ENCODE measurements at places on chromosomes 6 and 20.

DNA sequence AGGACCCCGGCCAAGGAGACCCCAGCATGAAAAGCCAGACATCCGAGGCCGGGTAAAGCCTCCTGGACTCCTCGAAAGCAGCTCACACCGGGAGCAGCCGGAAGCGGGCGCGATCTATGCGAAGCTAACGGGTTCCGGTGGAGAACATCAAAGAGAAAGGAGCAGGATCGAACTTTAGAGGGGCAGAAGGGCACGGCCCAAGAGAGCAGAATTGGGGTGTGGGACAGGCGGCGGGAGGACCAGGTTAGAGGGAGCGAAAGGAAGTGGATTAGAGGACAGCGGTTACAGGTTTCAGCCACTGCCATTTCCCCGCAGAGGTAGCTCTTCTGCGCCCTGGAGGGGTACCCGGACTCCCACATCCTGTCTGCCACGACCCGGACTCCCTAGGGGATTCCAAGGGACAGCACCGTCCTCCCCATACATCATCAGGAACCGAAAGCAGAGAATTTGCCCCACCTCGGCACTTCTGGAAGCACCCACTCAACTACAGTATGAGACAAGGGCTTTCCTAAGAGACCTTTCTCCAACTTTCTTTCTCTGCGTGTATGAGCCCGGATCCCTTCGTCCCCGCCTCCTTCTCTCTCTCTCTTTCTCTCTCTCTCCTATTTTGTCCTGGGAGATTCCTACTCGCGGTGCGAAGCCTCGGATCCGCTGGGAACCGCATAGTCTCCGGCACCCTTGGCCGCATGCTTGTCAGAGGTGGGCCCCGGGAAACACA, 507 bp upstream of the VGLL2 start:
- no peak for DNase-seq

DNA sequence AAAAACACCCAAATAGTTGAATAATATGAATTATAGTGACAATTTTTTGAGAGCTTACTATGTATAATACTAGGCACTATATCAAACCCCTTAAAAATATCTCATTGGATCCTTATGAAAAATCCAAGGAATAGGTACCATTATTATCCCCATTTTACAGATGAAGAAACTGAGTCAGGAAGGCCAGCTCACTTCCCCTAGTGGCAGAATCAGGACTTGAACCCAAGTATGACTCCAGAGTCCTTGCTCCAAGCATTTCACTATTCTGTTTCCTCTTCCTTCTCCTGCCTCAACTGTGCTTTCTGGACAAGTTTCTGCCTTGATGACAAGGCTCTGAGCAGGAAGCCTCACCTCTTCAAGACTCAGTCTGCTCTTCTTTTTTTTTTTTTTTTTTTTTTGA, 10.8 kb upstream of the PARD6B start:
- no peak for DNase-seq

DNA sequence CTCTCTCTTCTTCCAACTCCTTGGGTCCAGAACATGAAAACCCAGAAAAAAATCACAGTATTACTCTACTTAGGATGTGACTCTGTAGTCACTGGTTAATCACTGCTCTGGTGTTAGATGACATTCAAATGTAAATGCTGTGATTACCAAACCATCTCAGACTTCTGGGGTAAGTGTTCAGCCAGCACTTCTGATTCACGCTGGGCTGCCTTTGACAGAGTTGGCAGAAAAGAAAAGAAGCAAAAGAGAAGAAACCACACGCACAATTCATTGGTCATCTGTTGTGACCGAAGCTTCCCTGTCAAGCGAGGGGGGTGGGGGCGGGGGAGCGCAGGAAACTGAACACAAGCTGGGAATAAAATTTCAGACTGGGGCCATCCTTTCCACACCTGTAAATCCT, 82.7 kb downstream of the PSMG4 start:
- DNase-seq = no peak

DNA sequence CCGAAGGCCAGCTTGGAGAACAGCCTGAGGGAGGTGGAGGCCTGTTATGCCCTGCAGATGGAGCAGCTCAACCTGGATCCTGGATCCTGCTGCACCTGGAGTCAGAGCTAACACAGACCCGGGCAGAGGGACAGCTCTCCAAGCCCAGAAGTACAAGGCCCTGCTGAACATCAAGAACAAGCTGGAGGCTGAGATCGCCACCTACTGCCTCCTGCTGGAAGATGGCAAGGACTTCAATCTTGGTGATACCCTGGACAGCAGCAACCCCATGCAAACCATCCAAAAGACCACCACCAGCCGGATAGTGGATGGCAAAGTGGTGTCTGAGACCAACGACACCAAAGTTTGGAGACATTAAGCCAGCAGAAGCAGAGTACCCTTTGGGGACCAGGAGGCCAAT, 223.5 kb upstream of the ID4 start:
- DNase-seq = no peak

DNA sequence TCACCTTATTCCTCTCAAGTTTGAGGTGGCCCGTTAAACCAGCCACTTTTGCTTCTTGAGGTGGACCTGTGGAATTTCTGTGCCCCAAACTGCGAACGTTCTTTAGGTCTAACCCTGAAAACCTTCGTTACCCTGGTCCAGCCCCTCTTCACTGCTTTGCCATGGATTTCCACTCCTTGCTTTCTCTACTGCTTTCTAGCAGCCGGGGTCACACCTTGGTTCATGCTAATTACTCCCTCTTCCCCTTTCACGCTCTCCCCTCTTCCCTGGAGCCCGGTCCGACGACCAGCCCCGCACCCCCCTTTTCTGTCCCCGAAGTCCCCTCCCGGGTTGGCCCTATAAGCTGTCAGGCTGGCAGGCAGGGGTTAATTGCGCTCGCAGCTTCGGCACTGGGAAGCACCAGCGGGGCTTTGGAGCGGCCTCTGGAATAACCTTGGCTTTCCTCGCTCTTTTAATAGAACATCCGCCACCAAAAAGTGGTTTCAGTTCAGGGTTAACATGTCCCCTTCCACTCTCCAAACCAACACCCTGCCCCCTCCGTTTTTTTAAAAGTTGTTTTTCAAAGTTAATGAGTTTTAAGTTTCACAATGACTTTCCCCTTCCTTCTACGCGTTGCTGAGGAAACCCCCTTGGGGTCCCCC, 1.4 kb upstream of the HIVEP1 start:
- DNase-seq = peak; percentile 88

DNA sequence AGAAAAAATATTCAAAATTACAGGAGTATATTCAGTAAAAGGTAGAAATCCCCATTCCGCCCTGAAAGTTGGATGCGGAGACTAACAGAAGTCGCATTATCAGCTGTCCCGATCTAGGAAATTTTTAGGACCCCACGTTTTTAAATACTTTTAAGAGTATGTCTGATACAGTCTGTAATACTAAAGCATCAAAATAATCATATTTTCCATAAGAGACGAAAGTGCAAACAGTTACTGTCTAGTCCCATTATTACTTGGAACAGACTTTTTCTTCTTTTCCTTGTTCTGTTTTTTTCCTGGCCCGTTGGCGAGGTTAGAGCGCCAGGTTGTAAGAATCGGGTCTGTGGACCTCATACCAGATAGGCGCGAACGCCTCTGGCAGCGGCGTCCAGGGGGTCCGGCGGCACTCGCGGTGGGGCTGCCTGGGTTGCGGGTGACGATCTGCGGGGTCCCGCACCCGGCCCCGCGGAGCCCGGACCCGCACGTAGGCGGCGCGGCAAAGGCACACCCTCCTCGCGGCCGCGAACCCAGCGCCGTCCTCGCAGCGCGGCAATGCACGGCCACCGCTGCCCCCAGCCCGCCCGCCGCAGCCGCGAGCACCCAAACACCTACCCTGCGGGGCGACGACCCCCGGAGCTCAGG, 460 bp downstream of the PLAGL1 start:
- DNase-seq = no peak

DNA sequence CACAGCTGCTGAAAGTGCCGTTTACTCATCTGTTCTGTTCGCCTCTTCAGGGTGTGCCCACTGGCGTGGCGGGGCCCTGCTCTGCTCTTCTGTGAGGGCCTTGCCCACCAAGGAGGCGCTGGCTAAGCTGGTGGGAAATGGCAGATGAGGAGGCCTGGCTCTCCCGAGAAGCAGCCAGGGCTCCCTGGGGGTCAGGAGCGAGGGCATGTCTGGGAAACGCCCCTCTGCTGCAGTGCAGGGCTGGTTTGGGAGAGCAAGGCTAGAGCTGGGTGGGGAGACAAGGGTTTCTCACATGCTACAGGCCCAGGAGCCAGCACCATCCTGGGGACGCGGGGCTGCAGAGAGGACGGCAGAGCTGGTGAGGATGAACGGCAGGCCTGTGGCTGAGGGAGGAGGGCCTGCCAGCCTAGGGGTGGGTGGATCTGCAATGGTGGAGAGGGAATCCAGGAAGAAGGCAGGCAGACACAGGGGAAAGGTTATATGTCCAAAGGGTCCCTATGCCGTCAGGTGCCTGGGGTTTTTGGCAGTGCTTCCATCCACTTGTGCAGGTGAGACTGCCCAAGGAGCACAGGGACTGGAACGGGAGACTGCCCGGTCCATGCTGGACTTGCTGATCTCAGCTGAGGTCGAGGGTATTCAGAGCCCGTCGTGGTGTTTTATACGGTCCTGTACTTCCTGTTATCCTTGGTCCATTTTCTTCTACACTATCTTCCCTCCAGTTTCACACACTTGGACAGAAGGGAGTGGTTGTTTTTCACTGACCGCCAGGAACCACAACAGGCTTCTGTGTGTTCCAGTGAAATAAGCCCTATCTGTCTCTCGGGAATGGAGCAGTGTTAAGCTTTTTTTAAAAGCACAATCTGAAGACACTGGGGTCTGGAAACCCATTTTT, 119.2 kb downstream of the SYCP2 start:
- DNase-seq = peak; percentile 75

- DNase-seq = no peak
Observed at GRCh38 chr20:17971300-17972013, 2.6 kb downstream of the MGME1 start.

GRCh38 chr20:34220561-34220960, 20.7 kb upstream of the ASIP start:
- DNase-seq = no peak

GRCh38 chr20:44805979-44806620, 4.2 kb downstream of the RIMS4 start:
- no peak for DNase-seq

DNA sequence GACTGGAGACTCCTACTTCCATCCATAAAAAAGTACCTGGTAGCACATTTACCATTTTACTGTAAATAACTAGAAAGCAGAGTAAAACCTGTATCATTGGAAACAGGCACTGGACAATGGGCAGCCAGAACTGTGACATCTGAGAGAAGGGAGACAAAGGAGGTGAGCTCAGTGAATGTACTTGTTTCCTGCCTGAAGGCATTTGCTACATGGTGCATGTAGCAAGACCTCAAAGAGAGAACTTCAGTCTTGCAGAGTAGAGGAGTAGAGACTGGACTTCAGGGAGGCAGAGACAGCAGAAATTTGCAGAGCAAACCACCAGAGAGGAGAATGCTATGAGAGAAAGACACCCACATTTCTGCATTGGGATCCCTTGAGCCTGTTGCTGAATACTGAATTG, 171.0 kb upstream of the CCN2 start:
- DNase-seq = no peak

GRCh38 chr6:121791396-121792315, 356.2 kb downstream of the GJA1 start:
- no peak for DNase-seq

- no peak for DNase-seq
Observed at GRCh38 chr6:37702314-37702713, 4.6 kb upstream of the MDGA1 start.

GRCh38 chr6:109696355-109696754, 5.3 kb downstream of the FIG4 start:
- DNase-seq = no peak

DNA sequence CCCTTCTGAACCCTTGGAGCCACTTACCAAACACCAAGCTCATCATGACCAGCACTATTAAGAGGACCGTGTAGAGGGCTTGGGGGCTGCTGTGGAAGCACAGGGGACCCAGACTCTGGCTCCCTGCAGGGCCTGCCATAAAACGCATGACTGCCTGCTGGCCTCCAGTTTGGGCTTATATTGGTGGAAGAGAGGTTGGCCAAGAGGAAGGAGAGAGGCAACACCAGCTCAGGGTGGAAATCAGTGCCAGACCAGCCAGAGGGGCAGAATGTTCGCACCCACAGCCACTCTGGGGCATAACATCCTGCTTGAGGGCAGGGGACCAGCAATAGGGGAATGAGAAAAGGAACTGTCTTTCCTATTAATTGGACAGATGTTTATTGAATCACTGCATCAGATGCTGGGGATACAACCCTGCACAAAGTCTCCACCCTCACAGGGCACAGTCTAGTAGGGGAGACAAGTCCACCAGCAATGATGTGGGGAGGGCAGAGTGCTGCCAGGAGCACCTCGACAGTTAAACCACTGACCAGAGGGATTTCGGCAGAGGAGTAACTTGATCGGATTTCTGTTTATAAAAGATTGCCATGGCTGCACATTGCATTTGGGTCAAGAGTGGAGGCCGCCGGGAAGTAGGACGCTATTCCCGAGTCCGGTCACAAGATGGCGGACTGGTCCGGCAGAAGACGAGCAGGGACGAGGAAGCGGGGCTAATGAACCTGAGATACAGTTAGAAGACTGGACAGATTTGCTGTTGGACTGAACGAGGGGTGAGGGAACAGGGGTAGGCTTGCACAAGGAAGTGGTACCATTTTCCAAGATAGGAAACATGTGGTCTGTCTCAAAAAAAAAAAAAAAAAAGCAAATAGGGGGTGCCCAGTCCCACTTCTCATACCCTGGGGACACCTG, at the start of gene LY6G5C:
Gene LY6G5C (minus strand): TSS at position 842 of the 909 bp plus-strand sequence. CDS start 694 bp downstream, at position 148.
- DNase-seq = peak; percentile 93

GRCh38 chr6:141326426-141326825, 806.3 kb upstream of the GJE1 start:
- DNase-seq = no peak

DNA sequence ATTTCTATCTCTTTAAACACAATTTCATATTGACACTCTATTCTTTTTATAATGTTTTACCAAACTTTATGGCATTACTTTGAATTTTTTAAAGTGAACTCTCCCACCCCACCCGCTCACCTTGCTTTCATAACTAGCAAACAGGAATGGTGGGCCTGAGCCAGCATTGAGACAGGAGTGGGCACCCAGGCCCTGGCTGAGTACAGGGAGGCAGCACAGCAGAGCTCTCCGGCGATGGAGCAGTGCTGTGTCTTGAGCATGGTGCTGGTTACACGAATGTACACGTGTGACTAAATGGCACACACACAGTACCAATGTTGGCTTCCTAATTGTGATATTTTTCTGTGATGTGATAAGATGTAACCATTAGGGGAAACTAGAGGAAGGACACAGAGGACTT, 4.5 kb downstream of the CST11 start:
- peak; percentile 68 for DNase-seq

DNA sequence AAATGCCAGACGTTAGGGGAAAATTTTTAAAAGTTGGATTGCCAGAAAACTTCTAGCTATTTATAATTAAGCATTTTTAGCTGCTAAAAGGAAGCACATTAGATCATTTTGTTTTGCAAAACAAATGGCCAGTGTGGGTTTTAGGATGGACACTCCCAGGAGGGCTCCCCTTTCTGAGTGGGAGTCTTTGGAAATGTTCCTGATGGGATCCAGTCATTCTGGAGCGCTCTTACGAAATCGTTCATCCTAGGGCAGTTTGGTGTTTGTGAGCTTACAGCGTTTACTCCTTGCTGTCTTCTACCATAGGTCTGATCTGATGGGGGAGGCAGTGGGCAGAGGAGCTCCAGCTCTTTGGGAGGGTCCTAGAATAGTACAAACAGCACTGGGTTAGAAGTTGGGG, 14.7 kb downstream of the GNAS start:
- no peak for DNase-seq

- no peak for DNase-seq
Observed at GRCh38 chr6:62978920-62979319, 232.3 kb upstream of the FKBP1C start.

- DNase-seq = no peak
Observed at GRCh38 chr6:140772576-140772975, 1360.1 kb upstream of the GJE1 start.

GRCh38 chr20:14986026-14986655, 648.7 kb upstream of the FLRT3 start:
- no peak for DNase-seq

Data from osteocyte (in vitro differentiated cells).